ENCODE measurements at places on chromosomes 1 and 21.

GRCh38 chr1:198295225-198295624 is 138.4 kb downstream of the NEK7 start:
- no peak overlapping the region for H3K4me3 ChIP-seq
- H3K27ac ChIP-seq = no peak overlapping the region
- H3K4me1 ChIP-seq = peaks cover 7% of the 10 kb centered on the region

DNA sequence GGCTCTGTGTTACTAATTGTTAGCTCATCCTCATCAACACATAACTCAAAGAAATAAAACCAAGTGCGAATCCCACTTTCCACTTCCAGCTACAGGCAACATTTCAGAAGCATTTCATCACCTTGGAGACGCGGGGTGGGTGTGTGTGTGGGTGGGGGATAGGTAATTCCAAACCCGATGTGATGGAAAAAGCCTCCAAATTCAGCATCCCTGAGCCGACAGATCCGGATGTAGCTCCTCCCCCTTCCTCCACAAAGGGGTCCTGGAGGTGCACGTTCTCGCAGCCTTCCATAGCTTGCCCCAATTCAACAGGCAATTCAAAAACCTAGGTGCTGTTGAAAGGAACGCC is 486 bp downstream of the HSPA13 start:
- H3K27me3 ChIP-seq = no peaks in the 10 kb centered on the region
- H3K4me3 ChIP-seq = peak overlapping the region; percentile 98
- peaks cover 14% of the 10 kb centered on the region for H3K36me3 ChIP-seq
- H3K27ac ChIP-seq = peak overlapping the region; percentile 98
- H3K4me1 ChIP-seq = peaks cover 34% of the 10 kb centered on the region

- no peak for DNase-seq
- no peak overlapping the region for H3K27ac ChIP-seq
- H3K27me3 ChIP-seq = peaks cover 4% of the 10 kb centered on the region
- H3K4me3 ChIP-seq = no peak overlapping the region
Observed at GRCh38 chr1:169762699-169763098, 28.8 kb upstream of the SELE start.

- no peak for DNase-seq
- no peak overlapping the region for H3K4me3 ChIP-seq
- no peaks in the 10 kb centered on the region for H3K36me3 ChIP-seq
- no peak overlapping the region for H3K27ac ChIP-seq
- no peaks in the 10 kb centered on the region for H3K27me3 ChIP-seq
Observed at GRCh38 chr21:21929789-21930188, 931.6 kb downstream of the NCAM2 start.

DNA sequence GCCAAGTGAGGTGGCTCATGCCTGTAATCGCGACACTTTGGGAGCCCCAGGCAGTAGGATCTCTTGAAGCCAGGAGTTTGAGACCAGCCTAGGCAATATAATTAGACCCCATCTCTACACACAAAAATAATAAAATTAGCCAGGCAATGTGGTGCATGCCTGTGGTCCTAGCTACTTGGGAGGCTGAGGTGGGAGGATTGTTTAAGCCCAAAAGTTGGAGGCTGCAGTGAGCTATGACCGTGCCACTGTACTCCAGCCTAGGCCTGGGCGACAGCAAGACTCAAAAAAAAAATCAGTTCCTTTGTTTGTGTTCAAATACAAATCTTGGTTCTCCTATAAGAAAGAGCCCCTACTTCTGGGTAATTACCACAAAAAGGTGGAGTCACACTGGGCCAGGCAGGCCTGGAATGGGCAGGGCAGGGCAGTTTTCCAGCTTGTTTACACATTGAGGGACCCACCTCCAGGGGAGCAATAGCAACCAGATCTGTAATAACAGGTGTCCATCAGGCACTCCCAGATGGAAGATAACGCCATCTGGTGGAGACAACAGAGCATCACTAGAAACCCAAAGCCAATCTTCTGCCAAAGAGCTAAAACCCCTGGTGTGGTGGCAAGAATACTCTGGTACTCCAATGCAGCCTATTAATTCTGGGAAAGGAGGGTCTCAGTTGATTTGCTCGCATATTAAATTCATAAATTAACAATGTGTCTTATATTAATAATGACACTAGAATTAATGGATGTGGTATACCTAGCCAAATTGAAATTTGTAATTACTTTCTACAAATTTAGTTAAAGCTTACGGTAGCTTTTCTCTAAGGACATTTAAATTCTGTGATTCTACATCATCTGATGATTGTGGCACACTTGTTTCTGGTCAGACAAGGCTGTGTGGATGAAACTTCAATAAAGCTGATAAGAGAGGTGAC is 13.2 kb downstream of the PPP1R15B start:
- H3K27ac ChIP-seq = peak overlapping the region; percentile 6
- H3K4me1 ChIP-seq = peaks cover 4% of the 10 kb centered on the region
- H3K36me3 ChIP-seq = peaks cover 13% of the 10 kb centered on the region
- H3K27me3 ChIP-seq = no peaks in the 10 kb centered on the region

DNA sequence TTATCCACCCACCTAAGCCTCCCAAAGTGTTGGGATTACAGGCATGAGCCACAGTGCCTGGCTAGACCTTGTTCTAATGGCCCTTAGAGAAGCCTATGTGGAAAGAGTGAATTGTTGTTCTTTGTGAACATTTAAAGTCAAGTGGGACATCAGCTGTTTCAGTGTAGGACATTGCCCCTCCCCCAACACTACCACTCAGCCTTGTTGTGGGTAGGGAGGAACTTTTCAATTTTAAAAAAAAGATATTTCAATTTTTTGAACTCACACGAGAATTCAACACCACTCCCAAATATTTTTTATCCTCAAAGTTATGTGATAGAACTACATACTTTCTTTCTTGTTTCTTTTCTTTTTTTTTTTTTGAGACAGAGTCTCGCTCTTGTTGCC is 36.7 kb upstream of the TMEM222 start:
- H3K36me3 ChIP-seq = peaks cover 3% of the 10 kb centered on the region
- H3K27me3 ChIP-seq = no peaks in the 10 kb centered on the region
- no peak overlapping the region for H3K27ac ChIP-seq
- H3K4me1 ChIP-seq = peaks cover 4% of the 10 kb centered on the region

GRCh38 chr1:42466030-42466429 is 2.9 kb downstream of the CCDC30 start:
- peaks cover 1% of the 10 kb centered on the region for H3K36me3 ChIP-seq
- H3K4me1 ChIP-seq = peaks cover 17% of the 10 kb centered on the region
- no peak overlapping the region for H3K27ac ChIP-seq
- H3K27me3 ChIP-seq = no peaks in the 10 kb centered on the region
- H3K4me3 ChIP-seq = no peak overlapping the region

DNA sequence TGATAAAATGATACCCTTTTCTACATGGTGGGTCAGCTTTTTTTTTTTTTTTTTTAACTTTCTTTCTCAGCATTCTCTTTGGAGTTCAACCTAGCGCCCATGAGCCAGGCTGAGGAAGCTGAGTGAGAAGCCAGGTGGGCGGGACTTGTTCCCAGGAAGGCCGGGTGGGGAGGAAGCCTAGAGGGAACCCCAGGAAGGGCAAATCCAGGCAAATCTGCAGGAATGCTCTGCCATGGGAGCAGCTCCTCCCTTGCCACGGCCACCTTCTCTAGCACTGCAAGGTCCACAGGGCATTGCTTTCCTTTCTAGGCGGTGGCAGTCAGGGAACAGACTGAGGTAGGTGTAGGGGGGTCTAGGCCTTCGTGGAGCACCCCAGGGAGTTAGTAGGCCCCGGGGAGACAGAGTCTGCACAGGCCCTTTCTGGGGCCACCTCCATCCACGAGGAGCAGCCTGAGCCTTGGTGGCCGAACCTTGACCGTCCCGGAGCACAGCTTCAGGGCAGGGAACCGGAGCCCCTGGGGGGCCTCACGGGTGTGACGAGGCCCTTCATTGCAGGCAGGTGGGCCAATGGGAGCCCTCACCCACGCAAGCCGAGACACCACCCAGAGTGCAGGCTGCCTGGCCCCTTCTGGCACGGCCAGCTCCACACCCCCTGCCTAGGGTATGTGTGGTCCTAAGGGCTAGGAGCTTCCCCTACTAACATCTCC is 18.2 kb upstream of the CCDC27 start:
- no peaks in the 10 kb centered on the region for H3K27me3 ChIP-seq
- H3K4me3 ChIP-seq = no peak overlapping the region

- H3K36me3 ChIP-seq = no peaks in the 10 kb centered on the region
- no peaks in the 10 kb centered on the region for H3K4me1 ChIP-seq
- no peak overlapping the region for H3K27ac ChIP-seq
- no peak overlapping the region for H3K4me3 ChIP-seq
- peaks cover 23% of the 10 kb centered on the region for H3K27me3 ChIP-seq
- no peak for DNase-seq
Observed at GRCh38 chr1:21539933-21540332, 30.7 kb downstream of the ALPL start.

- DNase-seq = no peak
- no peaks in the 10 kb centered on the region for H3K27me3 ChIP-seq
- H3K27ac ChIP-seq = no peak overlapping the region
- H3K4me1 ChIP-seq = no peaks in the 10 kb centered on the region
- H3K4me3 ChIP-seq = no peak overlapping the region
Observed at GRCh38 chr1:147215540-147215916, 9.6 kb downstream of the FMO5 start.

- H3K36me3 ChIP-seq = no peaks in the 10 kb centered on the region
- no peak overlapping the region for H3K4me3 ChIP-seq
- H3K4me1 ChIP-seq = no peaks in the 10 kb centered on the region
- H3K27ac ChIP-seq = no peak overlapping the region
Observed at GRCh38 chr1:232029315-232029714, 402.7 kb downstream of the DISC1 start.

- no peak for DNase-seq
- no peak overlapping the region for H3K27ac ChIP-seq
- no peaks in the 10 kb centered on the region for H3K27me3 ChIP-seq
Observed at GRCh38 chr1:206735553-206736031, 35.0 kb upstream of the IL19 start.

DNA sequence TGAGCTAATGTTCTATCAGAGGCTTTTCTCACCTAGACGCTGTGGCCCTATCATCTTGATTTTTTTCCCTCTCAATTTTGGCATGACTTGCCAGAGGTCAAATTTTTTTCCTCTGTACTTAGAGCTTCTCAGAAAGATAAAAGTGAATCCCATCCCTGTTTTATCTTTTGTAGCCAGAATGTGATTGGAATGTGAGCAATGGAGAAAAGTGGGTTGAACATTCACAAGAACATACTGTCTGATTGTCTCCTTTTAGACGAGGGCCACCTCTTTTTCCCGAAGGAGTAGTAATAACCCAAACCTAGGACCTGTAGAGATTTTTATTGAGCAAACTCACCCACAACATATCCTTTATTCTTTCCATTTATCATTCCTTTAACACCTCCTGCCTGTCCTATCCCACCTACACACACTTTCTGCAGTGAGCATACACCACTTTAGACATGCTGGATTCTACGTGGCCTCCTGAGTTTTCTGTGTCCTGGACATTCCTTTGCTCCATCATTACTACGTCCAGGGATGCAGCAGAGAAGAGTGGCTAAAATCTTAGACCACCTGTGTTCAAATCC is 15.9 kb downstream of the S100A10 start:
- peaks cover 16% of the 10 kb centered on the region for H3K4me1 ChIP-seq
- H3K27me3 ChIP-seq = peaks cover 8% of the 10 kb centered on the region
- H3K4me3 ChIP-seq = no peak overlapping the region
- DNase-seq = no peak
- H3K36me3 ChIP-seq = peaks cover 21% of the 10 kb centered on the region
- no peak overlapping the region for H3K27ac ChIP-seq

GRCh38 chr1:10986525-10986890 is 25.9 kb upstream of the TARDBP start:
- no peak overlapping the region for H3K4me3 ChIP-seq
- peaks cover 26% of the 10 kb centered on the region for H3K27me3 ChIP-seq
- H3K4me1 ChIP-seq = no peaks in the 10 kb centered on the region
- no peak for DNase-seq
- no peaks in the 10 kb centered on the region for H3K36me3 ChIP-seq

DNA sequence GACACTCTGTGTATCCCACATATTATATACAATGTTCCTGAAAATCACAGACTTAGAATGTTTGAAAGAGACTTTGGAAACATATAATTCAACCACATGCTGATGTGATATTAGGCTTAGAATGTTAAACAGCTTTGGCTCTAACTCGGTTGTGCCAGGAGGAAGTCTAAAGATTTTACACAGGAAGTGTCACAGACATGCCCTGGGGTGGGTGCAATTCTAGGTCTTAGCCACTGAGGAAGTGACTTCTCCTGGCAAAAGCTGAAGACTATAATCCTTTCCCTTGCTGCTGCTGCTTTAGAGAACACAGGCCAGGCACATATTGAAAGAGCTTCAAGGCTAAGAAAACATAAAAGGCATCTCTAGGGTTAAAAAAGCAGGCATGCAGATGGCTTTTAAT is 51.0 kb downstream of the RPL5 start:
- peaks cover 24% of the 10 kb centered on the region for H3K4me1 ChIP-seq
- H3K27me3 ChIP-seq = no peaks in the 10 kb centered on the region
- H3K36me3 ChIP-seq = peaks cover 6% of the 10 kb centered on the region
- no peak for DNase-seq
- H3K4me3 ChIP-seq = no peak overlapping the region

GRCh38 chr1:18928406-18928805 is 26.1 kb upstream of the ALDH4A1 start:
- peaks cover 42% of the 10 kb centered on the region for H3K4me1 ChIP-seq
- no peak for DNase-seq
- H3K27ac ChIP-seq = peak overlapping the region; percentile 99
- peaks cover 2% of the 10 kb centered on the region for H3K36me3 ChIP-seq
- no peaks in the 10 kb centered on the region for H3K27me3 ChIP-seq
- peak overlapping the region; percentile 68 for H3K4me3 ChIP-seq

DNA sequence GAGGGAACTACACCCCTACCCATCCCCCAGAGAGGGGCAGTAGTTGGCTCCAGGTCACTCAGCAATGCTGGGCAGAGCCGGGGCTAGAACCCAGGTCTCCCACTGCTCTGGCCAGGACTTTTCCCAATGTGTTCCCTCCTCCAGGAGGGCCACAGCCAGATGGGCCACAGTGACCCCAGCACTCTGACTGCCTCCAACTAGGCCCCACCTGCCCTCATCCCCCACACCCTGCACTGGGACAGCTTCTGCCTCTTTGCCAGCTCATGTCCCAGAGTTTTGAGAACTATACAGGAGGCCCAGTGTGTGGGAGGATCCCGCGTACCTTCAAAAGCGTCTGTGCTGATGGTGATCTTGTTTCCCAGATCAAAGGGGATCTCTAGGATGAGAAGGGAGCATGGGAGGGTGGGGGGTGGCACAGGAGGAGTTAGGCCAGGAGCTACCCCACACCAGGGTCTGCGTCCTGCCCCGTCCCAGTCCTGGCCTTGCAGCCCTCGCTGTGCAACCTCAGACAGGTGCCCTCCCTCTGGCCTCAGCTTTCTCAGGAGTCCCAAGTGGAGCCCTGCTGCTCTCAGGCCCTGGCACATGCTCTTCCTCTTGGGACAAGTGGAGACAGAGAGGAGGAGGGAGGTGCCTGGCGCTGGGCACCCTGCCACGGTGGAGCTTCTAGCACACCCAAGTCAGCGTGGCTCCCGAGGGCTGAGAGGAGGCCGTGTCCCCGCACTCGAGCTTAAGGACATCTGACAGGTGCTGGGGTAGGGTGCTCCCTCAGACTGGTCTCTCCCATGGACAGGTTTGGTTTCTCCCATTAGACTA is 22.0 kb downstream of the MYOM3 start:
- DNase-seq = no peak
- H3K36me3 ChIP-seq = no peaks in the 10 kb centered on the region
- no peaks in the 10 kb centered on the region for H3K27me3 ChIP-seq
- no peaks in the 10 kb centered on the region for H3K4me1 ChIP-seq
- no peak overlapping the region for H3K4me3 ChIP-seq
- H3K27ac ChIP-seq = no peak overlapping the region
